Stimulated activated CD4-positive, alpha-beta T cell treated with anti-CD3 and anti-CD28 coated beads, Interleukin-1b, Interleukin-23, amount 100 ng/mL, for 1 hour (primary cell): ENCODE measurements at places on chromosomes 1 and 21.
A peak's percentile ranks its signal among the peaks of the same experiment; 100 is the strongest.

- DNase-seq = no peak
Measured at GRCh38 chr1:34290831-34291230, 114.1 kb downstream of the C1orf94 start.

- DNase-seq = no peak
Measured at GRCh38 chr21:42222821-42223390, 4.0 kb downstream of the ABCG1 start.

- DNase-seq = no peak
Measured at GRCh38 chr1:184027826-184028695, 9.5 kb downstream of the COLGALT2 start.

DNA sequence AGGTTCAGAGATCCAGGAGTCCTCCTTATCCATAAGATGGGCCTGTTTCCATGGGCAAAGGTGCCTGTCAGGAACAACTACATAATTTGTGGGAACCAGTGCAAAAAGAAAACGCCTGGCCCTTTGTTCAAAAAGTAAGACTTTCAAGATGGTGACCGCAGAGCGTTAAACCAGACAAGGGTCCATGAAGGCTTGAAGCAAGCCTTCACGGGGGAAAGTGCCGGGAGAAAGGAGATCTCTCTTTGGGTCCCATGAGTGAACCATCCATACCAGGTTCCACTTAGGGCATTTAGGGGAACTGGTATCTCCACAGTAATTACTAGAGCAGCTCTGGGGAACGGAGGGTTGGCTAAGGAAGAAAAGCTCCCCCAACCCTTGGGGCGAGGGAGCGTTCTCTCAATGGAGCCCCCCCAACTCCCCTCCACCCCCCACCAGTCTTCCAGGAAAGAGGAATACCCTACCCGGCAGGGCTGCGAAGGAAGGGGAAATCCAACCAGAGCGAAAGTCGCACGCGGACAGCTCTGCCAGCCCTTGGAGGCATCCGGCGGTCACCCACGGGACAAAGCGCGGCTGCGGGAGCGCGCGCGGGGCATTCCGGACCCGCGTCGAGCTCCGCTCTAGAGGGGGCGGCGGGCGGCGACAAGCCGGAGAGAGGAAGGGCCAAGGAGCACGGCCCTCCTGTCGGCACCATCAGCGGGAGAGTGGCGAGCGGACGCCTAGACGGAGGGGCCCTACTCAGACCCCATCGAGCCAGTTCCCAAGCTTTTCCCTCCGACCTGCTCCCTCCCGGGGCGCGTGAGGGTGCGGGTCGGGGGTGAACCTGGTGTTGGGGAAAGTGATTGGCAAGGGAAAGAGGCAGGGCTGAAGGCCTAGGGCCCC, 687 bp upstream of the RASSF5 start:
- no peak for DNase-seq

DNA sequence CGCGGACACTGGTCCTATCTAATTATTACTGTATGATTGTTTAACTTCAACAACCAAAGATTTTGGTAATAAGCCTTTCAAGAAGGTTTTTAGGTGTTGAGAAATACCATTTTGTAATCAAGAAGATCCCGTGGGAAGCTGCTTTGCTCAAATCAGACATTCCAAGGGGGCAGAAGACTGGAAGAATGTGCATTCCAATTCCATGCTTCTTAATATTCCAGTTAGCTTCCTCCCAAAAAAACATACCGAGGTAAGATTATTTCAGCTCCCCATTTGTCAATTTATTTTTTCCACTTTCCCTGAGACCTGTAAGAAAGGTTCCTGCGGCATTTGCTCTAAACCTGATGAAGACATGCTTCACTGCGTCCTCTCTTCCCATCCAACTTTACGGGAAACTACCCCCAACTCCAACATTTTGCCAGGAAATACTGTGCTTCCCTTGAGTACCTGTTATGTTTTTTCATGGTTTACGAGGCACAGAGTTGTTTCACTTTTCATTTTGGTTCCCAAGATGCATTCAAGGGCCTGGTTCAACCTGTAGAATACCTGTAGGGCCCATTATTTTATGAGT, 4.1 kb downstream of the CNN3 start:
- DNase-seq = no peak

- no peak for DNase-seq
Measured at GRCh38 chr1:103190766-103191165, 82.4 kb upstream of the COL11A1 start.

DNA sequence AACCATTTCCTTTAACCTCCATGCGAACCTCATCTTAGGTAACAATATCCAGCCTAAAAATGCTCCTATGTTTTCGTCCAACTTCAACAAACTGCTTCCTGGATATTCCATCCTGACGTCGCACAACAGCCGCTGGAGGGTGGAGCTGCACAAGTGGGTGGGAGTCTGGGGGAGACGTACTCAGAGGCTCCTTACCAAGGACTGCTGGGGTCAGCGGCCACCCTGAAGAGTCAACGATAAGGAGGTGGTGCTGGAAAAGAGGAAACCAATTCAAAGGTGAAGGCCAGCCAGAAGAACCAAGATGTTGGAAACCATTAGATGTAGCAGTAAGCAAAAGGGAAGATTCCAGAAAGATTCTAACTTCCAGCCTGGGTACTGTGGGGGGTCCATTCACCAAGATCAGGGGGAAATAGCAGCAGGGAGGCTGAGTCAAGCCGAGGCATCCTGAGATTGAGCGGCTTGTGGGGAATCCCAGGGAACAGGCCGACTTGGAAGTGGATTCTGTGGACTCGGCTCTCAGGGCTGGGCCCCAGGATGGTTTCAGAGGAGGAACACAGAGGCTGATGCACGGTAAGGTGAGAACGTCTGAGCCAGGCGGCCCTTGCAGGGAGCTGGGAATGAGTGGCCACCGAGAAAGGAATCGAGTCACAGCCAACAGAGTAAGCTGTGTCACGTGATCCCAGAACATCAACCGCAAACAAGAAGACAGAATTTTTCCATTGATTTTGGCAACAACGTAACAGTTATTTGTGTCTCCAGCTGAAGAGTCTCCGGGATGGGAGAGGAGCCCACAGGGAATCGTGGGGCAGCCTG, 375.7 kb downstream of the NPHP4 start:
- no peak for DNase-seq

- DNase-seq = no peak
Measured at GRCh38 chr1:51565009-51565408, 45.9 kb upstream of the EPS15 start.

- DNase-seq = no peak
Measured at GRCh38 chr1:28437924-28438699, 67.7 kb upstream of the RCC1 start.

DNA sequence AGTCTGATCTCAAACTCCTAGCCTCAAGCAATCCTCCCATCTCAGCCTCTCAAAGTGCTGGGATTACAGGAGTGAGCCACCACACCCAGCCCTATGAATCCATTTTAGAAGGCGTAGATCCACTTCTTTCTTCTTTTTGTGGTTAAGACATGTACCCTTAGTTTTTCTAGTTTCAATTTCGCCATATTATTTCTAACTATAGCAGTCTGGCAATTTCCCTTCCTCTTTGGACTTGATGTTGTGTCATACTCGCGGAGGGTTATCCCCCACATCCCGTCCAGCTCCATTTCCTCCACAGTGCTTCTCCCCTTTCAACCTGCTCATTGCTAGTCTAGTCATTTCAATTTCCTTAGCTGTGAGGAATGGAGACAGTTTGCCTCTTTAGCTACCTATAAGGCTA, 5.2 kb upstream of the LRRC8D start:
- DNase-seq = no peak

- no peak for DNase-seq
Measured at GRCh38 chr1:2150801-2151200, 43.8 kb downstream of the FAAP20 start.

- DNase-seq = no peak
Measured at GRCh38 chr21:34782506-34783360, 113.9 kb downstream of the CLIC6 start.

DNA sequence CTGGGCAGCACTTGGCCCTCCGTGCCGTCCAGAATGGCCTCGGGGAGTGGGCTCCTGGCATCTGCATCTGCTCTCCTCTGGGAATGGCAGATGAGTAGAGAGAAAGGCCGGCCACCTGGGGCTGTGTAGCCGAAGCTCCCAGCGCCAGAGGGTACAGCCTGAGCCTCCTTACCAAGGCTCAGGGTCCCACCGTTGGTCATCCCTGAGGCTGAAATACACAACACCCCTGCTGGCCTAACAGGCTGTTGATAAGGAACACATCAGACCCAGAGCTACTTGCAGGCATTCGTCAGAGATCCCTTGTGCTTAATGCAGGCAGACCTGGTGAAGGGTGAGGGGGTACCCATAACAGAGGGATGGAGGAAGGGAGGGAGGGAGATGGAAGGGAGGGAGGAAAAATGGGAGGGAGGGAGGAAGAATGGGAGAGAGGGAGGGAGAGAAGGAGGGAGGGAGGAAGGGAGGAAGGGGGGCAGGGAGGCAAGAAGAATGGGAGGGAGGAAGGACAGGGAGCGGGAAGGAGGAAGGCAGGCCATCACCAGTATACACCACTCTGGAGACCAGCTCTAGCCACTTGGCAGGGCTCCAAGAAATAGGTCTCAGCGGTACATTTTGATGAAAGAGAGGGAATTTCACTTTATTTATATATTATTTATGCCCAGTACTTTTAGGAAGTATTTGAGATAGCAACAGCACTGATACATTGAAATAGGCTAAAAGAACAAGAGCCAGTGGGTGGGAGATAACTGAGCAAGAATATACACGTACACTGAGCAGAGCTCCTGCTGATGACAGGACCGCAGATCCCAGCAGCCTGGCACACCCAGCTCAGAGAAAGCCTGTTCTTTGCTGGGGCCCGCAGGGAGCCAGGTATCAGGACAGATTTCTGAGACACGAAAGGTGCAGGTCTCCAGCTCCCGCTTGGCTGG, 315.0 kb upstream of the VAMP3 start:
- DNase-seq = no peak

- no peak for DNase-seq
Measured at GRCh38 chr1:903305-903704, 20.4 kb upstream of the SAMD11 start.

DNA sequence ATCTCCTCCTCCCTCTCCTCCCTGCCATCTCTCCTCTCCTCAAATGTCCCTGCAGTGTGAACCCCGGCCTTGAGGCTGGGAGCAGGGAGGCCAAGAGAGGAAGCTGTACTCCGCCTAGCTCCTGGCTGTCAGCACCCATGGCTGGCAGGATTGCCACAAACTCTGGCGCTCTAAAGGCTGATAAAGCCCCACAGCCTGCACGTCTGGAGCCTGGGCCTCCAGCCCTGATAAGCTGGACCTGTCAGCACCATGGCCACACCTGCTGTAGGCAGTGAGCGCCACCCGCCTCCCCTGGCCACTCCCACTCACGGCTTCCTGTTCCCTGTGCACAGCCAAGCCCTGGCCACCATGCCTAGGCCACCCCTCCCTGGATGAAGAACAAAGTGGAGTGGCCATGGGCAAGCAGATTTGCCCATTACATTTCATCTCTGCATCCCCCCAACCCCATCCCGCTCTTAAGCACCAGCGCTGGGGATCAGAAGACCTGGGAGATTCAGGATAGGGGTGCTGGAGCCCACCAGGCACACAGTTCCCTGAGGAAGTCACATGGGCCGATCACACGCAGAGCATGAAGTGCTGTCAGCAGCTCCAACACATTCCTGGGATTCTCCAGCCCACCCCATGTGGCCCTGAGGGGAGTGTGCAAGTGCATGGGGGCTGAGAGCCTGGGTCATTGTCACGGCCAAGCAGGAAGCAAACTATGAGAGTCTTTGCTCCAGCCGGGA, 24.2 kb upstream of the NPPB start:
- no peak for DNase-seq

DNA sequence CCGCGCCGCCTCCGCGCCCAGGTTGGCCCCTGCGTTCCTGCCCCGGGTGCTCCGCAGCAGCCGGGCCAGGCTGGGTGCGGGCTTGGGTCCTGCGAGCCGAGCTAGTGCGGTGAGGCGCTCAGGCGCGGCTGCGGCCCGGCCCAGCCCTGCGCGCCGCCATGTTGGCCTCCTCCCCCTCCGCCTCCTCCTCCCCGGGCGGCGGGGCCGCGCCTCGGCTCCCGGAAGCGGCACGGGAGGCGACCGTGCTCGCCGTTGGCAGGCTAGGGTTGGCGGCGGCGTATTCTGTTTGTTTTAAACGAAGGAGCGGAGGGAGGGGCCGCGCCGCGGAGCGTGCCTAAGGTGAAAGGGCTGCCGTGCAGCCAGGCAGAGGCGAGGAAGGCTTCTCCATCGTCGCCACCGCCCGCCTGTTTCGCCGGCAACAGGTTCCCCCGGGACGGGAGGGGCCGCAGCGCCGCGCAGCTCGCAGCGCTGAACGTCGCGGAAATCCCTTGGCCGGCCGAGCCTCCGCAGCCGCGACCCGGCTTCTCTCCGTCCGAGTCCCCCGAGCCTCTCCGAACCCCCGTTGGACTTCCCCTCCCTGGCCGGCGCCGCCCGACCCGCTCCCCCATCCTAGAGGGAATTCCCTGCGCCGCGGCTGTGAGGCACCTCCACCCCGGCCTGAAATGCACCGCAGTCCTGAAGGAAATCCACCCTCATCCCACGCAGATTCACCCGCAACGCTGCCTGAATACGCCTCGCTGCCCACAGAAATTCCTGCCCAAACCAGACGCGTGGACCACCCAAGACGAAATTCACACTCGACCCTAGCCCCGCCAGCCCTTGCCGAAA, at the start of gene USP24:
USP24 (minus strand) TSS at position 171 of the 828 bp plus-strand sequence. CDS start 251 bp downstream, outside the sequence.
- DNase-seq = peak; percentile 60

DNA sequence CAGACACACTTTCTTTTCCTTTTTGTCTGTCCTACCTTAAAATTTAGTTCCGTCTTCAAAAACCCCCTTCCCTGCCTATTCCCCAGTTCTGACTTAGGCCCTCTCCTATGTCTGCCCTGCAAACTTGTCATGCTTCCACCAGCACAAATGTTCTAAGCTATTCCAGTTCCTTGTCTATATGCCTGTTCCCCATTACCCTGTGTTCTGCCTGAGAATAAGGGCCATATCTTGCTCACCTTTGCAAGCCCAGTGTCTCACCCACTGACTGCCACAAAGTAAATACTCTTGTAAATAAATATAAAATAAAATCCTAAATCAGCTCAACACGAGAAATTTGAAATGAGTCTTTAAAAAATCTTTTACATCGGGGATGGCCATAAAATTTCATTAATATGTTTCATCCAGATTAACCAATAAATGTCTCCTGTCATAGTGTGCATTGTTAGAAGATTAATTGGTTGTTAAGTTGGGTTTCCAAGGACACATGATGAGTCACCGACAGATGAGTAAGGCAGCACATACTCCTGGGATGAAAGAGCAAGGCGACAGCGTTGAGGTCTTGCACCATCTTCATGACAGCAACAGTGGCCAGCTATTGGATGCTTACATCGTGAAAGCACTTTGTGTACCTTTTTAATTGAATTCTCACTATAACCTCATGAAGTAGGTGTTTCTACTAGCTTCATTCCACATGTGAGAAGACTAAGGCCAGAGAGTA, 92.6 kb upstream of the NGF start:
- DNase-seq = no peak

- DNase-seq = no peak
Measured at GRCh38 chr1:85864727-85865126, 156.5 kb upstream of the ZNHIT6 start.
